ENCODE measurements at places on chromosomes 11 and 22. TPM values are rescaled to one million over a fixed set of nuclear protein-coding genes. Genes with fewer than 3 reads are reported as not detected.

The APOA1 gene
- not detected for total RNA-seq

DNA sequence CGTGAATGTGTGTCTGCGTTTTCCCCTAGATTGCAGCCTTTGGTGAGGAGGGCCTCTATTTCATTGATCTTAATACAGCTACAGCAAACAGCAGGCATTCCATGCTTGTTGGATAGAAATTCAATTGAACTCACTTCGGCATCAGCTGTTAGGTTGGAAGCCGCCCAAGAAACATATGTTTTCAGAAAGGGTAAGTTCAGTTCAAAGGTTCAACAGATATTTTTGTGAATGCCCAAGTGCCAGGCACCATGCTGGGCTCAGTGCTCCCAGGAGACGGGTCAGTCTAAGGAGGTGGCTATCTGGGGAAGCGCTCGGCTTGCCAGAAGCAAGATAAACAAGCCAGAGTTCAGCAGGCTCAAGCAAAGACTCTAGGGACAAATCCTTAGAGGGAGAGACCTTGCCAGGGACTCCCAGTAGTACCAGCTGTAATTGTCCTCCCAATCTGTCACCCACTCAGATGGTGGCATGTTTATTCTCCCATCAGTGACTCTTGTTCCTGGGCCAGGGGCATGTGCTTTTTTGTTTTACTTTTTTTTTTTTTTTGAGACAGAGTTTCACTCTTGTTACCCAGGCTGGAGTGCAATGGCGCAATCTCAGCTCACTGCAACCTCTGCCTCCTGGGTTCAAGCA, 64.5 kb upstream of the LARGE1 start:
- no peak for DNase-seq

- peak; percentile 82 for DNase-seq
Observed at GRCh38 chr22:46528121-46528610, 9.3 kb downstream of the CELSR1 start.

The DLG2 gene
- total RNA-seq: 0.13 TPM

GRCh38 chr11:26779074-26779865, 57.4 kb upstream of the SLC5A12 start:
- DNase-seq: no peak

DNA sequence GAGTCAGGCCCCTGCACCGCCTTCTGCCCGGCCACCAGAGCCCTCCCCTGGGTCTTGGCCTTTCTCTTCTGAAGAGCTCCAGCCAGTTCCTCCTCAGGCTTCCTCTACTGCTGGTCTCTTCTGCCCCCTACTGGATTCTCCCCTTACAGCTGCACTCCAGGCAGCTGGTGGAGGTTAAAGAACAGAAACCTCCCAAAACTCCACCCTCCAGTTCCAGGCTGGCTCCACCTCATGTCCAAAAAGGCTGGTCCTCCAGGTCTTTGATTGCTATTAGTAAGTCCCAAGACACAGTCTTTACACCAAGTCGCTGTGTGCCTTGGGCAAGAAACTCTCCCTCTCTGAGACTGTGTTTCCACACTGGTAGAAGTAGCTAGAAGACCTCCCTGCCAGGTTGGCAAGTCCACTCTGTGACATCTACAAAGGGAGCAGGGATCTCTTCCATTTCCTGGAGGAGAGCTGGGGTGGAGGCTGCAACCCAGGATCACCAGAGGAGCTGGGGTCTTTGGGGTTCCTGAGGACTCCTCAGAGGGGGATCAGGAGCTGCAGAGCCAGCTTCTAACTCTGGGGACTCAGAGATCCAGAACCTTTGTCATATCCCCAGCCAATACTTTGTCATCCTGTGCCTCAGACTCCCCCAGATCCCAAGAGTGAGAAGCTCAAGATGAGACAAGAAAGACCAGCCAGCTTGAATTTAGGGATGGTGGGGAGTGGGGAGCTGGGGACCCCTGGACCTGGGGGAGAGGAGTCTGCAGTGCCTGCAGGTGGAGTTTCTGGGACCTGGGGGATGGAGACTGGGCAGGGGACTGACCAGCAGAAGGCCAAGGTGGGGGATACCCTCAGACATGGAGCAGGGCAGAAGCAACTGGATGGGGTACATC, 3.4 kb upstream of the IGLL5 start:
- DNase-seq: peak; percentile 71

GRCh38 chr11:106621484-106621883, 396.8 kb downstream of the GUCY1A2 start:
- no peak for DNase-seq

Data from SJSA1 (cell line).